ENCODE measurements at places on chromosomes 4 and X.

- DNase-seq = no peak
Measured at GRCh38 chr4:157444014-157444413, 223.5 kb downstream of the GRIA2 start.

DNA sequence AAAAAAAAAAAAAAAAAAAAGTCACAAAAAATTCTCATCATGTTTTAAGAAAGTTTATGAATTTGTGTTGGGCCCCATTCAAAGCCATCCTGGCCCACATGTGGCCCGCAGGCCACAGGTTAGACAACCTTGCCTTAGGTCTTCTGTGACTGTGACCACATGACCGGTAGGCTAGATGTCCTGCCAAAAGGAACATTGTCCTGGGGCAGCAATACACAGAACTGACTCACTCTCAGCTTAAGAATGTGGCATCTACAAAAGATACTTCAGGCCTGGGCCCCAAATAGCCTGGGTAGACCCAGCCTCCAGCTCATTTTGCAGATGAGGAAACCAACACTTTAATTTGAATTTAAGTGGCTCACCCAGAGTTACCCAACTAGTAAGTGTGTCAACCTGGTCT lies 10.0 kb downstream of the AWAT2 start:
- no peak for DNase-seq

- peak; percentile 23 for DNase-seq
Measured at GRCh38 chrX:110025395-110025794, 22.5 kb downstream of the TMEM164 start.

GRCh38 chrX:101483705-101484104 lies 1.6 kb upstream of the ARMCX4 start:
- no peak for DNase-seq

GRCh38 chr4:177380730-177381287 lies 61.4 kb downstream of the AGA start:
- no peak for DNase-seq

DNA sequence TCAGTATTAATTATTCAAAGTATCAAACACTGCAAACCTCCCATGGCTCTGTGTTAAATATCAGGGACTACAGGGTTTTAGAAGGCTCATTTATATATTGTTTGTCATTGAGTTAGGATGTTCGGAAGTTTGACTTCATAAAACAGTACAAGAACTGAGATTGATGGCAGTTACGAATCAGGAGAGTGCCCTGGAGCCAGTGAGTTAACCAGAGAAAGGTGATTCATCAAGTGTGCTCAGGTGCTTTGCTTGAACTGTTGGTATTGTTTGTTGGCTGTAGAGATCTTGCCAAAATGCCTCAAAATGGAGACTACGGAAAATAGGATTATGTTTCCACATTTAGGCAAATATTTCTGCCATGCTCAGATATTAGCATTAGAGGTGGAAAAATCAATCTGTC lies 7.5 kb upstream of the GPR101 start:
- DNase-seq = no peak

DNA sequence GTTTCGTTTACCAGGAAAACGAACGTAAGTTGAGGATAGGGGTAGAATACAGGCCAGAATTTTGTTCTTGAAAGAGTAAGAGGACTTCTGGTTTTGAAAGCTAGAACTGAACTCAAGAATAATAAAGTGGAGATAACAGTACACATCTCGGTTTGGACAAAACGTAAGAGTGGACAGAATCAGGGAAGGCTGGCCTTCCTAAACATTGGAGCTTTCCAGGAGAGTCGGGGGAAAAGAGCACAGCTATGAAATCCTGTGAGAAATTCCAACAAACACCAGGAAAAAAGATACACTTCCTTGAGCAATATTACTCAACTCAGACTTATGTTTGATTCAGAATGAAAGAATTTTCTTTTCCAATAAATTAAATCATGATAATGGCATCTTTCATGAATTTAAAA lies 1.2 kb downstream of the CTSO start:
- no peak for DNase-seq

- no peak for DNase-seq
Measured at GRCh38 chr4:56689201-56689969, 8.3 kb upstream of the HOPX start.

- DNase-seq = no peak
Measured at GRCh38 chr4:183738081-183738673, 79.1 kb downstream of the TRAPPC11 start.

DNA sequence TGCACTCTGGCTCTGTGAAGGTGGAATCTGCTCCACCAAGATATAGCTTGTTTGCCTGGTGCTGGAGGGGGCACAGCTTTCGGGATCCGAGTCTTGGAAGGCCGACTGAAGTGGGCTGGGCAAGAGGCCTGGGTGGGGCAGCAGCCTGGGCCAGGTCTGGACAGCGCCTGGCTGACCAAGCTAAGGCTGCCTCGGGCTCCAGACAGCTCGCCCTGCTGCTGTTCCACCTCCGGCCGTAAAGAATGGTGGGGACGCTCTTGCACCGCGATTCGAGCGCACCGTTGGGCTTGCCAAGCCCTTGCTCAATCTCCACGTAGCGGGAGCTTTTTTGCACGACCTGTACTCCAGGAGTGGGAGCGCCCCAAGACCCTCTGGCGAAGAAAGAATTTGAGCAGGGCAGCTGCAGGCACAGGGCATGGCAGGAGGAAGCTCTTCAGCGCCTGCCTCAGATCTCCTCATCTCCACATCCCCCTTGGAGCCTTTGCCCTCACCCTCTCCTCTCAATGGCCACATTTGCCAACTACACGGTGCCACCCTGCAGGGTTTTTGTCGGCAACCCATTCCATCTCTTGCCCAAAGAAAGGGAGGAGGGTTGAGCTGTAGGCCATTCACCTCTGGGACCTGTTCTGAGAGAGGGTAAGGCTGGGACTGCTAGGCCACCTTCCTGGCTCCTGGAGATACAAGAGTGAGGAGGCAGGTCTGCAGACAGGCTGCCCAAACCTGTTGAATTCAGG lies 18.9 kb downstream of the CNGA2 start:
- DNase-seq = no peak

- DNase-seq = no peak
Measured at GRCh38 chrX:139930401-139930800, 2.5 kb downstream of the ATP11C start.

DNA sequence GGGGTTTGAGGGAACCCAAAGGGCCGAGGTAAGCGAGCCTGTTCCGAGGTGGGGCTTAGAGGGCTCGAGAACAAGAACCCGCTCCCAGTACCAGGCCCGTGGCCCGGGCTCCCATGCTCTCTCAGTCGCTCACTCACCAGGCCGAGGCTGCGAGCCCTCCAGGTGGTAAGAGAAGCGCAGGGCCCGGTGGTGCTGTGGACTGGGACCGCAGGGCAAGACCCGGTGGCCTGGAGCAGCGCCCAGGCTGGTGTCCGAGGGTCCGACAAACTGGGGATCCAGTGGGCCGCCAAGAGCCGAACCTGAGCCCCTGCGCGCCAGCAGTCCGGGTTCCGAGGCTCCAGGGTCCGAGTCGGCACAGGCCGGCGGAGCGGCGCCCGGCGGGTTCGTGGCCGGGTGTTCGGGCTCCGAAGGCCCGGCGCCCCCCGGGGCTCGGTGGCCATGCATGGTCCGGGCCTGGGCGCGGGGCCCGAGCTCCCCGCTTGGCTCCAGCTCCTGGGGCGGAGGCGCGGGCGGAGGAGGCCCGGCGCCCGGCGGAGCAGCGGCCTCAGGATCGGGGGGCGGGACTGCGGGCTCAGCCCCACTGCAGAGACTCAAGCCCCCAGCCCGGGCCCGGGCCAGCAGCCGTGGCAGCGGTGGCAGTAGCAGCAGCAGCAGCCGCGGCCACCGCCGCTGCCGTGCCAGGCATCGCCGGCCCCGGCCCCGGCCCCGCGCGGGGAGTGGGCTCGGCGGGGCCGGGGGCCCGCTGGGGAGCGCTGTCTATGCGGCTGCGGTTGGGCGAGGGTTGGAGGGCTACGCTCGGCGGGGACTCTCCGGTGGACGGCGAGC lies 833 bp downstream of the FGD1 start:
- DNase-seq = no peak

DNA sequence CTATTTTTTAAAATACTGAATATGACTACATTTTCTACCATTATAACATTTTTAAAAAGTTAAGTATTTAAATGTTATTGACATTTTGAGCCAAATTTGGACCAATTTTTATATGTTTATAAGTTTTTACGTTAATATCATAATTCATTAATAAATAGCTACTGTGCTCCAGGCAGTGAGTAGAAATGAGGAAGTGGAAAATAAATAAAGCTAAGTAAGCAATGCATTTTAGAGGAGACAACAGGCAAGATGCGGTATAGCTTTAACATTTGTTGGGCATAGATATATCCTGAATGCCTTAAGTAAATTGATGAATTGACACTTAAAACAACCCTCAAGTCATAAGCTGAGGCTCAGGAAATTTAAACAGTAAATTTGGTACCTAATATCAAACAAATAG lies 474.8 kb downstream of the PCDH10 start:
- DNase-seq = no peak

GRCh38 chr4:184402740-184403383 lies 71.5 kb downstream of the IRF2 start:
- no peak for DNase-seq

- no peak for DNase-seq
Measured at GRCh38 chr4:14916554-14917297, 85.6 kb upstream of the CPEB2 start.

DNA sequence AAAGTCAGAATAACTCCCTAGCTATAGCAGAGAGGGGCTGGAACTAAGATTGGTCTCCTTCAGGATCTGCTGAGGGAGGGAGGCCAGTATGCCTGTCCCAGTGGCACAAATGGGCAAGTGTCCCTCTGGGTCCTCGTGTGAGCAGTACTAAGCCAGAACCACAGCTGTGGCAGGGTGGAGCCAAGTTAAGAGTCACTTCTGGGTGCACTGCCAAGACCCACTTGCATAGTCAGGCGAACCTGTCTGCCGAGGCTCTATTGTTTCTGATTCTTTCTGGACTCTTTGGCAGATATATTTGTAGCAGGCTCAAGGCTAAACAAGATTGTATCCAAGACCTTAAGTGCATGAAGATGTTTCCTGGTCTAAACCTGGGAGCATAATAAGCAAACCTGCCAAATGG lies 1123.7 kb upstream of the POU3F4 start:
- DNase-seq = no peak

- no peak for DNase-seq
Measured at GRCh38 chr4:85777908-85778631, 303.1 kb downstream of the ARHGAP24 start.

DNA sequence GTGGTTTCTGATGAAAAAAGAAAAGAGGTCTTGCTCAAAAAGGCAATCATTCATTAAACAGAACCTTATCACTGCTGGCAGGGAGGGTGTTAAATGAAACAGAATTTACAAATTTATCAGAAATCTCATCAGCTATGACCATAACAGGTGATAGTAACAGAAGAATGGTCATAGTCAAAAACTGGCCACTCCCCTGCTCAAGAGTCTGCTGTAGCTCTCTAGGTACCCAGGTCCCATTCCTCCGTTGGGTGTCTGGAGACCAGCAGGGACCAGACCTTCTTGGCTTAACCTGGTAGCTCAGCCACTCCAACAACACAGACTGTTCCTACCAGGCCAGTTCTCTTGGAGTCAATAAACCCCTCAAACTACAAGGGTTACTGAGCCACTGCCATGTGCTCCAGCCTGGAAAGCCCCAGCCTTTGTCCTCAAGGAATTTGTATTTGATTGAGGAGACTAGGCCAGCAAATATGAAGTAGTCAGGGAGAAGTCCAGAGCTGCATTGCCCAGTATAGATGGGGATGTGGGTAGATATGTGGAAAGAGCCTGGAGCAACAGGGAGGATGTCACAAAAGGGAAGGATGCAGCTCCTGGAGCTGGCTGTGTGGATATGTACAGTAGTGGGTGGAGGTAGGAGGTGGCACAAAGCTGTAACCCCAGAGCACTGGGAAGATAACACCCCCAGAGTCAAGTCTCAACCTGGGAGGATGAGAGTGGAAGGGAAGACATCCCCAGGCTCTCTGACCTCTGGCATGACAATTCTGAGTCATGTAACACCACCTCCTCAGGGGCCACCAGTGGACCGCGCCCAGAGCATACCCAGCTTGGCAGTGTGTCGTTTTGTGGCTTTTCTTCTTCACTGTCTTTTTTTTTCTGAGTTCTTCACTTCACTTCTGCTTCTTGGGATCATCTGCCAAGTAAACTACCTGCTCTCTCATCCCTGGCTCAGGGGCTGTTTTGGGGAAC lies 21.9 kb downstream of the RASL11B start:
- no peak for DNase-seq

DNA sequence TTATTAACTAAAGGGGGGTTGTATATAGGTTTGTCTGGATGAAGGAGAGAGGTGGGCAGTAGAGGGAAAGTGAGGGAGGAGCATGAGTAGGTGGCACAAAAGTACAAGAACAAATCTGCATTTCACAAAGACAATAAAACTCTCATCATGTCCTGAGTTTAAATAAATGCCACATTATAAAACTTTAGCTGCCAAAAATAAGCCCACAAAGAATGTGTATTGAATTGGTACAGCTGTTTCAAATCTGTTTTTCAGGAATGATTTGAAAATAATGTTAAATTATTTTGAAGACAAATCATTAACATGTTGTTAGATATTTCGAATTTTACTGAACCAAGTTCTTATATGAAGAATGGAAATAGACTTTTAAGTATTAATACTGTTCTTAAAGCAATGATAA lies 5.8 kb downstream of the CNKSR2 start:
- DNase-seq = no peak

DNA sequence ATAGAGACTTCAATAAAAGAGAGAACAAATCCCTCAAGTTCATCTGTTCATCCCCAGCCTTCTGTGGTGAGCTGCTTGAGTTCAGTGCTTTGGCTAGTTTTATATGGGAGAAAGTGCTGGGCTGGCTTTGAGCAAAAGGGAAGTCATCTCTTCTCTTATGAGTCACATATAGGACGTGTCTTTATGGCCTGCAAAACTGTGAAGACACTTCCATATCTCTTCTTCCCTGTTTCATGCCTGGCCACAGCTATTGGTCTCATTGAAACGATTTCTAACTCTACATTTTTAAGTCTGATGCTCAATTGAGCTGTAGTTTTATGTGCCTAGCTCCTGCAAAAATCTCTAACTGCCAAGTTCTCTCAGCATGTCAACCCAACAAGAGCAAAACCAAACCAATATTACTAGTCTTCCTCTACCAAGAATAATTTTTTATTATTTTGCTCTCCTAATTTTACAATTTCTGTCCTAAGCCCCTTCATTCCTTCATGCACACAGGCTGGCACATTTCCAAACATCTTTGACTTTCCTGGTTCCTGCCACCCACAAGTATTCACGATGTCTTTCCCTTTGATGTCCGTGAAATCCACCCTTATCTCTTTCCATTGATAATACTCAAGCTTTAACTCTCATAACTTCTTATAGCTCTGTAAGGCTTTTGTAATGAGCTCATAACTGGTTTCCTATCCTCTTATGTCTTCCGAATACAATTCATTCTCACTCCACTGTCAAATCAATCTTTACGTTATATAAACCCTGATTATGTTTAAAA lies 165.3 kb downstream of the BTC start:
- no peak for DNase-seq

- no peak for DNase-seq
Measured at GRCh38 chr4:25862411-25863346, at the start of gene SEL1L3. Gene SEL1L3 (minus strand): TSS chr4:25862988. CDS start chr4:25862836, 152 bp downstream.

DNA sequence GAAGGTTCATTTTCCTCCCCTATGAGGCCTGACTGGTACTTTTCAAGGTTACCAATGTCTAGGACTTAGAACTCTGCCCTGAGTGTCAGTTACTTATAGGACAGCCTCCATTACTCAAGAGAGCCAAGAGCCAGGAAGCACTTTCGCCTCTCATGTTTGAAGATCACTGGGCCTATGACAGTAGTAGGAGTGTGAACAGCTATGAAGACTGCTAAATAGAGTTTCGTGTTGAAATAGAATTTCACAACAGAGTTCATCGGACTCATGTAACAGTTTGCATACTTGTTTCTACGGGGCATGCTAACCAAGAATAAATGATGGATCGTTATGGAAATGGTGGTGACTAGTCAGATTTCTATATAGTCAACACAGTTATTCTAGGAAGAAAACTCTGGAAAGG lies 97.8 kb upstream of the GPC4 start:
- DNase-seq = no peak
